ENCODE measurements at places on chromosomes 5 and 9.

GRCh38 chr5:168339109-168339771, 47.8 kb downstream of the WWC1 start:
- DNase-seq, result no peak

DNA sequence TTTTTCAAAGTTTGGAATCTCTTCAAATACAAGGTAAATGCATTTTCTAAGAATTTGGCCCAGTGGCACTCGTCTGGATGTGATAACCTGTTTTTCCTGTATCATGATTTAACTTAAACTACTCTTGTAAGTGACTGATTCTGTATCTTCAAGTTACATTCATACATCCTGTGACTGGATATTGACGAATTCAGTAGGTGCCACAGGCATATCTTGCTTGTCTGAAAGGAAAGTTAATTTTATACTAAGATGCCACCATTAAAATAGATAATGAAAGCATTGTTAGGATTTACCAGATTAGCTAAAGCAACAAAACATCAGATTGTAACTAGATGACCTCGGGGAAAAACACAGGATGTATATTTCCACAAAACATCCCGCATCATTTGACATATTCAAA, 175.3 kb upstream of the ZNF608 start:
- no peak for DNase-seq

DNA sequence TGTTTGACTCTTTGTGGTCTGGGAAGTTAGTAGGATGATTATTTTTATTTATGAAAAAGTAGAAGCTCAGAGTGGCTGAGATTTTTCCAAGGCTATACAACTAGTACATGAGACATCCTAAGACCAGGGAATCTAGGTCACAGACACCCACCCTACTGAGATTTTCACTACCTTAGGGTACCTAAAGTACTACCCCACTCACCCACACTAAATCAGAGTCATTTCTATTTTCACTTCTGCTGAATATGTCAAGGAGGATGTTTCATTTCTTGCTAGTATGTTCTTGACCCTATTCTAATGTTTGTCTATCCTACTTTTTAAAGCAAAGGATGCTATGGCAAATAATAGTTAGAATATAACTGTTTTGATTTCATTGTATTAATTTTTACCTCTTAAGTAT, 206.0 kb downstream of the ATP10B start:
- DNase-seq, result no peak

GRCh38 chr5:93755716-93756115, 14.3 kb upstream of the POU5F2 start:
- DNase-seq, result no peak

DNA sequence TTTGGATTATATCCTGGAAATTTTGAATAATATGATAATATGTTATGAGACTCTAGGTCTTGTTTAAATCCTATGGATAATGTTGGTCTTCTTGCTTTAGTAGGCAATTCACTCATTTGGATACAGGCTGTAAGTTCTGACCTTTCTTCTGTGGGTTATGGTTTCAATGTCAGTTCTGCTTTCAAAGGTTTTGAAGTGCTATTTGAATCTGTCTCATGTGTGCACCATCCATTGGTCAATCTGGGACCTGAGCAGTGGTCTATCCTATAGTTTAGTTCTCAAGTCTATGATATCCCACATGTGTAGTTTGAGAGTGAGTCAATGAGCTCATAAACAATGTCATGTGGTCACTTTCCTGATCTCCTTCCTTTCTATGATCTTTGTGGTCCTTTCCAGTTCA, 94.4 kb downstream of the RMI1 start:
- no peak for DNase-seq

GRCh38 chr5:81558188-81558587, 164.3 kb upstream of the ACOT12 start:
- DNase-seq, result no peak

GRCh38 chr9:132341177-132341840, 13.5 kb downstream of the SETX start:
- no peak for DNase-seq

GRCh38 chr9:136512651-136513071, 29.8 kb upstream of the SEC16A start:
- DNase-seq, result peak; percentile 24

DNA sequence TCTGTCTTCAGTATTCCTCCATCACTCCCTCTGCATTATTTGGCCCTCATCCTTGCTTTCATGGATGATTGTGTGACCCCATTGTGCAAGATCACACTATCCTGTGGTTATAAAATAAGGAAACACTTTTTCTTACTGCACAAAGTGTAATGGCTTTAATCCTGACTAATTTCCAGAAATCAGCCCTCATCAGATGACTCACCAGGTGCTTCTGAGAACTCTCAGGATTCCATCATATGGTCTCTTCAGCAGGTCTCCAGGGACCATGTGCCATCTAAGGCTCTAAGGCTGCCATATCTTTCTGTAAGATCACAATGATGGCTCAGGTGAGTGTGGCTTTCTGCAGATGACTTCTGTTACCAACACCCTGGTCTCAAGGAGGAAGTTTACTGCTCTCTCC, 27.3 kb upstream of the FER start:
- DNase-seq, result no peak

DNA sequence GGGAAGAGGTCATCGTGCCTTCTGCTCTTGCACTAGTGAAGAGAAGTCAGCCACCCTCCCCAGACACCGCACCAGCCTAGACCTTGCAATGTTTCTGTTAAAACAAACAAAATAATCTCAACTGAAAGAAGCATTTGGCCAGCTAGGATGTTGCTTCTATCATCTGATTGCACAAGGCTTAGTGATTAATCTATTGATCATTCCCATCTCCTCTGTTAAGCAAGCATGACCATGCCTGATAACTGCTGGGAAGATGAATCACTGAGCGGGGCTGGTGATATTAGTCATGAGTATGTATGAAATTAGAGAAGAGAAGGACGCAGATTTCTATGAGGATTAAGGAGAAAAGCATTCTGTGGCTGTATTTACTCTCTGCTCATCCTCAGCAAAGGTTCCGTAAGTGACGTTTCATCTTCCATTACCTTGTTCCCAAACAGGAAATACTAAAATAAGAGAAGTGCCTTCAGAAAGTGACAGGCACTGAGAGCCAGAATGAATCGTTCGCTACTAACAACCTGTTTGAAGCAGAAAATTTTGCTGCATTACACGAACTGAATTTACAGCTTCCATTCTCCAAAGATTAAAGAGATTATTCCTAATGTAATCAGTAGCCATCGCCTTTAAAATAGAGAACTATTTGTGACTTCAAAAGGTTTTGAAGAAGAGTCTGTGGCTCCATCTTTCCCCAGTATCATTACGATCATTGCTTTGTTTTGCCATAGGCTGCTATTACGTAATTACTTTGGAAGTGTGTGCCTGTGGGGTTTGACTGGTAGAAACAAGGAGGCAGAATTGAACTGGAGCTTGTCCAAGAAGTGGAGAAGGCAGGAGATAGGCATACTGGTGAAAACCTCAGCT, 219.1 kb downstream of the MED10 start:
- DNase-seq, result no peak

DNA sequence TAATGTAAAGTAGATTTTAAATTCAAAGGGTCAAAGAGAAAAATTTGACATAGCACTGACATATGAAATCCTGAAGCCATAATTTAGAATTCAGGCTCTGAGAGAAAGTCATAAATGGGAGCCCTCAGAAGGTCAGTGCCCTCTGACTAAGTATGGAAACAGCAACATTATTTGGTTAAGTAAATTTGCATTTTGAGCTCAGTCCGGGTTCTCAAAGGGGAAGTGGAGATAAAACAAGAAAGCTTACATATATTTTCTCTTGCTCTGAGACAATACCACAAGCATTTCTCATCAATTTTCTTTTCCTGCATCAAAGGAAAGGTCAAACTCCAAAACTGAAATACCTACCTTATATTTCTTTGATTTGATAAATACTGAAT, 348.0 kb downstream of the SEMA5A start:
- no peak for DNase-seq

- DNase-seq, result no peak
Observed at GRCh38 chr5:99025298-99026045, 96.7 kb upstream of the CHD1 start.

DNA sequence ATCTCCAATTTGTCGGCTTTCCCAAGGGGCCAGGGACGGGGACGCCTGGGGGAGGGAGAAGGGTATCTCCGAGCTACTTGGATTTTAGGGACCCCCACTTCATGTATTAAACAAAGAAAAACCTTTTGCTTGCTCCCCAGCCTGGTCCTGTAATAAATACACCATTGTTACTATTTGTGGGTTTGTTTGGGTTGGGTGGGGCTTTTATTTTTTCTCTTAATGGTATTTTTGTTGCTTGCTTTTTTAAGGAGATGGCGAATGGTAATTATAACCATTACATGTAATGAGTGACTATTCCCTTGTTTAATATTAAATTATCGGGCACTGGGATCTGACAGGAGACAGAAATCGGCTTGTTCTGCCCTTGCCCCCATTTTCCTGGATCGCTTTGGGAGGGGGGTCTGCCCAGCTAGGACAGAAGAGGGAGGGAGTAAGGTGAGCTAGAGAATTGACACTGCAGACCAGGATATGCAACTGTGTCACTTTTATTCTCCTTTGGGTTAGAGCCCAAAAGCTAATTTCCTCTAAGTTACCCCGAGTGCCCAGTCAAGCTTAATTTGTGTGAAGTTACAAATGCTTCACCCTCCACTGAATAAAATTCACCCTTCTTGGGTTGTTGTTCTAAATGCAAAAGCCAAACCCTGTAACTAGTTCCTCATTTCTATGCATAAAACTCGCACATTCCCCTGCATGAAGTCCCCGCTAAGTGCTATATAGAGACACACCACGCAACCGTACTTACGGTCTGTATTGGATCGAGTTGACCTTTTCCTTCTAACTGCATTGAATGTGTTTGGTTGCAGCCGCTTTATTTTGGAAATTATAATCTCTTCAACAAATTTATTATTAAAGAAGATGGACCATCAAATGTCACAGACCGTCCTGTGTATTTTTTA, 1.6 kb upstream of the ZNF608 start:
- no peak for DNase-seq

- no peak for DNase-seq
Observed at GRCh38 chr5:144712090-144712489, 541.4 kb downstream of the KCTD16 start.

DNA sequence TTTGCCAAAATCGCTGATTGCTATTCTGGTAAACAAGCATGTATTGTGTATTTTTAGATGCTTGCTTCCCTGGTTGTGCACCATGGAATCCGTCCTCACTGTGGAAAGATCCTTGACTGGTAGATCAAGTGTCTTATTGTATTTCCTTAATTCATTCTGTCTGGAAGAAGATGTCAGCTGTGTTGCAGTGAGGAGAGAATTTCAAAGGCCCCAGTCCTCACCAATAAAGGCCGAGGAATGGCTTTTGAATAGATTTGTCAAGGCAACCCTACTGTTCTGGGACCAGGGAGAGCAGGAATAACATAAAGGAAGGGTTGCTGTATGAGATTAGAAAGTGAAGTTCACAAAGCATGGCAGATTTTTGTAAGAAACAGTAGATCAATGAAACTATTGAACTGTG, 36.2 kb upstream of the POU5F2 start:
- no peak for DNase-seq

DNA sequence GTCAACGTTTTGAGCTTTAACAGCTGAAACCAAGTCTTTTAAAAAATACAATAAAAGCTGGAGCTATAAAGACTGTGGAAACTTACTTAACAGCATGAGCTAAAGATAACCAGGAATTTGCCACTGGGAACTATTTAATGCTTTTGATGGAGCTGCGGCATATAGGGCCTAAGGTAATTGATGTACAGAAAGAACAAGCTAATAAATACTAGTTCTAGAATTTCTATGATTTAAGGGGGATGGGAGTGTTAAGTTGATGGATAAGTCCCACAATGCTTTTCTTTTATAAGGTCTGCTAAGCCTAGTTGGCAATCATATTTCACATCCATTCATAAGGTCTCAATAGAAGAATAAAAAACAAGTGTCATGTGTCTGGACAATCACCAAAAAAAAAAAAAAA, 334.0 kb upstream of the DMAC1 start:
- DNase-seq, result no peak

DNA sequence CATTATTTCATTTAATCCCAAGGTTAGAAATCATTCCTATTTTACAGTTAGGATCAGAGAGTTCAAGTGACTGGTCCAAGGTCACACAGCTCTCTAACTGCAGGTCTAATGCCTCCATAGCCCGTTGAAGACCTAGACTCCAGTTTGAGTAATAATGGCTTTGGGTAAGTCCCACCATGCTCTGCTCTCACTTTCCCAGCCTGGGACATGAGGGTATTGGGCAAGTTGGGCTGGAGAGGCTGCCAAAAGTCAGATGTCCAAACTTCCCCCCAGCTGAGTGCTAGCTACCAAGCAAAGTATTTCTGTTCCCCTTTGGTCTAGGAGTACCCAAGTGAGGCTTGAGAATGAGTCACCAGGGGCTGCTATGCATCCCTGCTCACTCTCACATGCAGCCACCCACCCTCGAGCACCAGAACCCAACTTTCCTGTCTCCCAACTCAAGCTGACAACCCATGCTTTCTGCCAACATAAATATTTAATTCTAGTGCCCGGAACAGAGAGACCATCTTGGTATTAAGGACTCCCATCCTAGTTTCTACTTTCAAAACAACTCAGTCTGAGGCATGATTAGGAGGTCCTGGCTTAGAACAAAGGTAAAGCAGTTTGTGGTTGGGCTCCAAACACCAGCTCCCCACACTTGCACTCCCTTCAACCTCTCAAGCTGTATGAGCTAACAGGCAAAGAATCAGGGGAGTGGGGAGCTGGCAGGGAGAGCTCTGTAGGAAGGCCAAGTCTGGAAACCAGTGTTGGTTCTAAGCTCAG, 236.5 kb upstream of the TRIM32 start:
- DNase-seq, result no peak

- DNase-seq, result no peak
Observed at GRCh38 chr9:14978022-14979000, 68.1 kb upstream of the FREM1 start.

DNA sequence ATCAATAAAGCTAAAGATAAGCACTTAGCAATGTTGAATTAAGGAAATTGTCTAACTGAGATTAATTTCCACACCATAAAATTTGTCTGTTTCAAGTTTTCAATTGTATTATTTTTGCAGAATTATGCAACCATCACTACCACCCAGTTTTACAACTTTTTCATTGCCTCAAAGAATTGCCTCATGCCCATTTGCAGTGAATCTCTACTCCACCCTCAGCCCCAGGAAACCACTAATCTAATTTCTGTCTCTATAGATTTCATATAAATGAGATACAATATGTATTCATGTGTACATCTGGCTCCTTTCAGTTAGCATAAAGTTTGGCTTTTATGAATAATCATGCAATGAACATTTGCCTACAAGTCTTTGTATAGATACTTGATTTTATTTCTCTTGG, 72.9 kb downstream of the PTCD2 start:
- DNase-seq, result no peak

- DNase-seq, result no peak
Observed at GRCh38 chr9:127067603-127068220, 54.7 kb downstream of the ANGPTL2 start.
